ENCODE measurements at places on chromosomes 6 and 20.

DNA sequence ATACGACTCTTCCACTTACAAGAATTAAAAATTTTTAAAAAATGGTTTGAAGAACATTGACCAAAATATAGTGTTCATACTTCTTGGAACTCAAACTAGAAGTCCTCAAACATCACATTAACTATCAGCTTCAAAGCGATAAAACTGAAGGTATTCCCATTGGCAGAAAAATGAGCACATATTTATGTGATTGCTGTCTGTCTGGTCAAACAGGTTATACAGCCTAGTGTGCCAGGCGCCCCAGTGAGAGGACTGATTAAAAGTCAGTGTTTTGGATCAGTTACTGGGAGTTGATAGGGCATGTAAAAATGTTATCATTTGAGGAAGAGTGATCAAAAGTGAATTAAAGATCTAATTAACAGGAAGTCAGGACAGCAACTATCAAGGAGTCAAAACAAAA, 738.8 kb downstream of the HDGFL1 start:
- DNase-seq: no peak

- no peak for DNase-seq
These were observed 10.3 kb downstream of the FILIP1 start for GRCh38 chr6:75483136-75483952.

- no peak for DNase-seq
These were observed 103.5 kb downstream of the ATXN1 start for GRCh38 chr6:16657768-16658167.

DNA sequence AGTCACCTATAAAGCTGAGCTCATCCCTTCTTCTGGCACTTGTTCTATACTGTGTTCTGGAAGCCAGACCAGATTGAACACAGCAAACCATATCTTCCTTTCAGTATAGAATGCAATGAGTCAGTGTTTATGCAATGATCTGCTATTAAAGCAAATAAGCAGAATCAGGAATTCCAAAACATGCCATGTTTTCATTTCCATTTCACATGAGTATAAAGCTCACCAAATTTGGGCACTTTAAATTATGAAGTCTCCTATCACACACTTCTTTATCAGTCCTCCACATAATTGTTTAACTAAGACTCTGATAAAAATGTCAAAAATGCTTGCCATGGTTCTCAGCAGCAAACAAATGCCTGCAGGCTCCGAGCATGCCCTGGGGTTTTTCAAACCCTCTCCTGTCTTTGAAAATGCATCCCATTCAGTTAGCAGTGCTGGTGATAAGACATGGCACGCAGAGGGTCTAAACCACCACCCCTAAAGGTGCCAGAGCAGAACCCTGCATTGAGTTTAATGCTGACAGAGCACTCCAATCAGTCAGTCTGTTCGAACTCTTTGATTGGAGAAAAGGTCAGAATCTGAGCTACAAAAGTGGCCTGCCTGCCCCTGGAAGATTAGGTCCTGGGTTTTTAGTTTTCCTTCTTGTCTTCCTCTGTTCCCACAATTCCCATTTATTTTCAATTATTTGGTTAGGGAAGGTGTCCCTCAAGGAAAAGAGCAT, 234.1 kb downstream of the GMPR start:
- no peak for DNase-seq

GRCh38 chr6:51335543-51335942, 516.9 kb downstream of the TFAP2B start:
- DNase-seq: no peak

DNA sequence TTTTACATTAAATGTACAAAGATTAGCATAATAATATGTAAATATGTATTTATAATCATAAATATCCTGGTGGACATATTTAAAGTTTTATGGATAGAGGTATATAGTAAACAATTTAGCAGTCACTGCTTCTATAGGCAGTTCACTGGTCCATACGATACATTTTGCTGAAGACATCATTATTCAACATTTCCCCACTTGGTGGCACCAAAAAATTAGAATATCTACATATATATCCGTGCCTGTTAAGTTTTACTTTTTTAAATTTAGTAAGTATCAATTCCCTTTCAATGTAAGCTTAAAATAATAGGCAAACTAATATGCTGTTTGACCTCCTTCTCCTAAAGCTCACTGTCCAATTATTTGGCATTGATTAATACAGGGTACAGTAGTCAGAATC, 64.2 kb downstream of the LMBRD1 start:
- no peak for DNase-seq

DNA sequence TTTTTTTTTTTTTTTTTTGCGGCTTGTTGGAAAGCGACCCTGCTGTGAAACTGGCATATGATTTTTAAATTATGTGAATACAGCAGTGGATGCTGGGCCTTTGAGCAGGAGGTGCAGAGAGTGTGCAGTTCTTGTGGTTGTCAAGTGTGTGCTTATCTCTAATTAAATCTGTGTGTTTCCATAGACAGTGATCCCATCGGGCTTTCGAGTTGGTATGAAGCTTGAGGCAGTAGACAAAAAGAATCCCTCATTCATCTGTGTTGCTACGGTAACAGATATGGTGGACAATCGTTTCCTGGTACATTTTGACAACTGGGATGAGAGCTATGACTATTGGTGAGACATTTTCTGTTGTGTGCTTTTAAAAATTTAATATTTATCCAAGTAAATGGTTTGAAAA, 52.4 kb downstream of the L3MBTL3 start:
- no peak for DNase-seq

GRCh38 chr6:144675231-144675861, 390.2 kb downstream of the UTRN start:
- no peak for DNase-seq

- no peak for DNase-seq
These were observed 243.1 kb upstream of the ECI2 start for GRCh38 chr6:4378319-4378996.

GRCh38 chr20:62132421-62132820, 10.1 kb downstream of the LSM14B start:
- DNase-seq: no peak

- no peak for DNase-seq
These were observed 281.0 kb upstream of the SULF2 start for GRCh38 chr20:48066246-48066645.

- DNase-seq: no peak
These were observed 4.8 kb downstream of the GCM2 start for GRCh38 chr6:10877012-10877411.

- no peak for DNase-seq
These were observed 36.9 kb upstream of the VSTM2L start for GRCh38 chr20:37866051-37866450.

- DNase-seq: no peak
These were observed 31.4 kb downstream of the FYN start for GRCh38 chr6:111841822-111842221.

- DNase-seq: no peak
These were observed 119.3 kb downstream of the RNF144B start for GRCh38 chr6:18506382-18507017.
